ENCODE measurements at places on chromosomes 1 and 21.

GRCh38 chr1:10601342-10602070, 126.8 kb downstream of the PEX14 start:
- no peak for DNase-seq

DNA sequence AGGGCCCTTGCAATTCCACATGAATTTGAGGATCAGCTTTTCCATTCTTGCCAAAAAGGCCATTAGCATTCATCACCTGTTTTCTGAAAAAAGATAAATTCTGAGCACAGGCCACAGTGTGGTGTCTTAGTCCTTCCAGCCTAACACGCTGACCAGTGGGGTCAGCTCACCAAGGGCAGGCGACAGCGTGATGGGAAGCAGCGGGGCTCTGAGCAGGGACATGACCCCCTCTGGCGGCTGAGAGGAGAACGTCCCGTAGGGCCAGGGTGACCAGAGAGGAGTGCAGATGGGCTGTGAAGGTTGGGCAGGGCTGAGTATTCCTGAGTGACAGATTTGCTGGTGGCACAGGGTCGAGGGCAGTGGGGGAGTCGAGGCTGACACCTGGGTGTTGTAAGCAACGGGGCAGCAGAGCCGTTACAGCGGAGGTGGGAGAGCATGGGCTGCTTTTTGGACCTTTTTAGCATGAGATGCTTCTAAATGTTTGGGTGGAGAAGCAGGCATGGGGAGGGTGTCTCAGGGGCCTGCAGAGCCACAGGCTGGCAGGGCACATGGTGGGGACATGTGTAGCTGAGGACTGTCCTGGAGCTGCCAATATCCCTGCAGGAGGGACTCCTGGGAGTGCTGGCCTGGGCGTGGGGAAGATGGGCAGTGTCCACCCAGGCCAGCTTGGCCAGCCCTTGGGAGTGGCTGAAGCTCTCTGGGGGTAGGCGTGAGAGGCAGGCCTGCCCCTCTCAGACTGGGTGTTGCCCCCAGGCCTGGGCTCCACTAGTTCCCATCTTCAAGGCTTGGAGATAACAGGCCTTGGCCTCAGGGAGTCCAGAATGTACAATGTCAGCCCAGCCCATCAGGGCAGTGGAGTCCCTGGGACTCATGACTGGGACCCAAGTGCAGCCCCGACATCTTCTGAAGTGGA, 8.6 kb upstream of the CALML6 start:
- peak; percentile 24 for DNase-seq

DNA sequence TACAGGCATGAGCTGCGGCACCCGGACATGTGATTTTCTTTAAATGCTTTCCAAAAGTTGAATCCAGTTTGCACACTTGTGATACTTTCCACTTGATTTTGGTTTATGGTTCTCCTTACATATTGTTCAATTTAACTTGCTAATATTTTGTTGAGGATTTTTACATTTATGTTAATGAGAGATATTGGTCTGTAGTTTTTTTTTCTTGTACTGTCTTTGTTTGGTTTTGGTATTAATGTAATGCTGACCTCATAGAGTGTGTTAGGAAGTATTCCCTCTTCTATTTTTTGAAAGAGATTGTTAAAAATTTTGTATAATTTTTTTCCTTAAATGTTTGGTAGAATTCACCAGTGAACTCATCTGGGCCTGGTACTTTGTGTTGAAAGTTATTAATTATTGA, 34.6 kb upstream of the LPGAT1 start:
- DNase-seq = no peak

GRCh38 chr1:58791106-58791505, 7.3 kb upstream of the JUN start:
- no peak for DNase-seq

Data from stimulated activated CD4-positive, alpha-beta T cell treated with anti-CD3 and anti-CD28 coated beads, Interleukin-1b, Interleukin-23, amount 100 ng/mL, for 1 hour (primary cell).